ENCODE measurements at places on chromosomes 3 and 15.

DNA sequence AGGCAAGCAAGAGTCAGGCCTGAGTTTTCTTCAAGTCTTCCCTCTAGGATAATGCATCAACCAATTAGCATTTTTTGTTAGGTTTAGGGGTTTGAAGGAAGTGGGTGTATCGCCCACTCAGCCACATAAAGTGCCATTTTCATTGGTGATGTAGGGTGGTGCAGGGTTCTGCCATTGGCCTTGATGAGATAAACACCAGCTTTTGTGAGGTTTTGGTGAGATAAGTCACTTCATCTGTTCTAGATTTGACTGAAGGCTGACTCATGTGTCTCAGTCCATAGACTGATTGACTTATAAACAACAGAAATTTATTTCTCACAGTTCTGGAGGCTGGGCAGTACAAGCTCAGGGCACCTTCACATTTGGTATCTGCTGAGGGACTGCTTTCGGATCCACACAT is 84.5 kb upstream of the C3orf80 start:
- DNase-seq: no peak

GRCh38 chr3:114597012-114597411 is 303.2 kb downstream of the TIGIT start:
- no peak for DNase-seq

GRCh38 chr15:65833501-65834205 is 35.6 kb upstream of the RAB11A start:
- no peak for DNase-seq

DNA sequence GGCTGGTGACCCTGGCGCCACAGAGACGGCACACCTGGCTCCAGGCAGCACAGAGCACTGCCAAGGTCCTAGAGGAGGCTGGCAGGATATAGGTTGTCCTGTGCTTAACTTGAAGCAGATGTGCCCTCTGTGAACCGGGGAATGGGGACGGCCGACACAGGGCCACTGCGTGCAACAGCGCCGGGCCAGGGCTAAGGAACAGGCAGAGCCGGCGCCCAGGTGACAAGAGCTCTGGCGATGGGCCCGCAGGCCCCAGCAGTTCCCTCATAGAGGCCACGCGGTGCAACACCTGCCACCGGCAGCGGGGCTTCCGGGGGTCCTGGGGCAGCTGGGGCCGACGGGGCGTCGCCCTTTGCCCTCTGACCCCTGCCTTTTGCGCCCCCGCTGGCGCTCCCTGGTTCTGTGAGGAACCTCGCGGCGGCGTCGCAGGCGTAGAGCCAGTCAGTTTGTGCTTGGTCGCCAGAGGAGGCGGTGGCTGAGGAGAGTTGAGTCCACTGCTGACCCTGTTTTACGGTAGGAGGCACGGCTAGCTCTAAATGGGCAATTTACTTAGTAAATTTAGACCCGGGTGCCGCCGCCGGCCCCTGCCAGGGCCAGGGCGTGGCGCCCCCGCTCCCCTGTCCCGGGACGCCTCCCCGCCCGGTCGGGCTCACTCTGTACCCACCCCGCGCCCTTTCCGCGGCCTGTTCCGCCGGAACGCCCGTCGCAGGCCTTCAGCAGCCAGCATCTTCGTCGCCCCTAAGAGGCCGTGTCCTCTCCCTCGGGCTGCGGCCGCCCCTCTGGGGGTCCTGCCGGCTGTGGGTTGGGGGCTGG is at the start of gene NPAP1:
TSS of gene NPAP1 (plus strand) at position 444 of the 813 bp plus-strand sequence. CDS start at position 537, 93 bp downstream.
- DNase-seq: no peak

DNA sequence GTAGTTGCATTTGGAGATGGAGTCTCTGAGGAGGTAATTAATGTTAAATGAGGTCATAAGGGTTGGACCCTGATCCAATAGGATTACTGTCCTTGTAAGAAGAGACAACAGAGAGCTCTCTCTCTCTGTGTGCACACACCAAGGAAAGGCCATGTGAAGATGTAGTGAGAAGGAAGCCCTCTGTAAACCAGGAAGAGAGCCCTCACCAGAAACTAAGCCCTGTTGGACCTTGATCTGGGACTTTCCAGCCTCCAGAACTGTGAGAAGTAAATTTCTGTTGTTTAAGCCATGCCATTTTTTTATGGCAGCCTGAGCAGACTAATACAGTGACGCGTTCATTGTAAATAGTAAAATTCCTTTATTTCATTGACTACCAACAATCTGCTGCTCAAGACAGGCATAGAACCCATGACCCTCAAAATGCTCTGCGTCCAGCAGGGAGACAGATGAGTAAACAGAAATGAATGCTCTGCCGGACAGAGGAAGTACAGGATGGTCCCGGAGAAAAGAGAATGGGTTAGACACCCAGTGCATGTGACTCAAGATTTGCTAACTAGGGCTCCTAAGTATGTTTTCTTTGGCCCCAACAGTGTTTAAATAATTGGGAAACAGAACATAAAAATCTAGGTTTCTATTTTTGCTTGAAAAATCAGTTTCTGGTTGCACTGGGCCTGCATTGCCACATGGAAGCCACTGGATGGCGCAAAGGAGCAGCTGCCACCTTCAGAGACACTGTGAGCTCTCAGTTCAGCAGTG is 37.9 kb upstream of the TNFAIP8L3 start:
- DNase-seq: peak; percentile 82

DNA sequence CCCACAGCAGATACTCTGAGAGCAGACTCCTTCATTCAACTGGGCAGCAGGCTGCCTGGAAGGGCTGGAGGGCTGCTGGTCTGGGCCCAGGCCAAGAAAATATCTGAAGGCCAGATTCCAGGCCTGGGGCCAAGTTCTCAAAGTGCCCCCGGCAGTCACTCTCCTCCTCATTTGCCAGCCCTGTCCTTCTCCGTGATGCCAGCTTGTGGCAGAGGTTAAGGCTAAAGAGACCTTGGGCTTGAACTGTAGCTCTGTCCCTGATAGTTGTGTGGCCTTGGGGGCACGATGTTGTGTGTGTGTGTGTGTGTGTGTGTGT is 39.0 kb downstream of the FAM3D start:
- DNase-seq: no peak

GRCh38 chr3:134312873-134313846 is 61.1 kb downstream of the AMOTL2 start:
- no peak for DNase-seq

- no peak for DNase-seq
Observed at GRCh38 chr3:169871129-169871886, 1.6 kb upstream of the LRRC31 start.

GRCh38 chr3:148128136-148128535 is 569.6 kb upstream of the AGTR1 start:
- no peak for DNase-seq

GRCh38 chr15:57237301-57237642 is 139.0 kb upstream of the CGNL1 start:
- DNase-seq: no peak

GRCh38 chr15:89978914-89979313 is 22.2 kb upstream of the ZNF710 start:
- DNase-seq: no peak

DNA sequence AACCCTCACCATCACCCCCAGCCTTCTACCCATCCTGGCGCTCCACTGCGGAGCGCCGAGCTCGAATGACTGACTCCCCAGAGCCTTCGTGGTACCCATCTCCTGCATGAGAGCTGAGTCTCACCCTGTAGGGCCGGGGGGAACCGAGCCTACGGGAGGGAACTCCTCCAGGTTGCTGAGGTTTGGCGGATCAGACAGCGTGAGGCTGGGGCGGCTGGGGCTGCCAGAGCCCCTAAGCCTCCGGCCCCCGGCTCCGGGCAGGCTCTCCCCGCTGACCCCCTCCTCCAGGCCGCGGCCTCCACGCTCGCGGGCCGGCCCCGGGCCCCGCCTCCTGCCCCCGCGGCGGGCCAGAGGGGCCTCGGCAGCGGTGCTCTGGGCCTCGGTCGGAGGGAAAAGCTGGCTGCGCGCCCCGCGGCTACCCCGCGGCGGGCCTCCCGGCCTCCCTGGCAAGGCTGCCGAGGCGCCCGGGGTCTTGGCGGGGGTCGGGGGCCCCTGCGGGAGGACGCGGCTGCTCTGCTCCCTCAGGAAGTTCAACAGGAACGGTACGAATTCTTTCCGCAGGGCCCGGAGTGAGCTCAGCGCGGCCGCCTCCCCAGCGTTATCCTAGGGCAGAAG is 643 bp downstream of the CDAN1 start:
- DNase-seq: no peak

- DNase-seq: no peak
Observed at GRCh38 chr15:78082106-78082742, 4.7 kb upstream of the TBC1D2B start.

GRCh38 chr15:37095770-37096557 is 4.4 kb downstream of the MEIS2 start:
- DNase-seq: no peak

DNA sequence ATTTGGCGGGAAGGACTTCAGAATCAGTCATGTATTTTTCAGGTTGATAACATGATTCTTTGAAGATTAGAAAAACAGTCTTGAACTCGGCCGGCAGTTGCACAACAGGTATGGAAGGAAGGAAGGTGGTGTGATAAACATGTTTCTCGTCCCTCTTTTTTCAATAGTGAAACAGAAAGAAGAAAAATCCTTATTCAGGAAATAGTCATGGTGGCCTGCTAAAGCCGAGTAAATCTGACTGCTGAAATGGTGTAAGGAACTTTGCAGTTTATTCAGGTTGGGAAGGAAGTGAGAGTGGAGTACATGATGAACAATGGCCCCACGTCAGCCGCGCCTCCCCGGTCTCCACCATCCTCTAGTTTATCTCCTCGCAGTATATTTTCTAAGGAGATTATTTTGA is 6.7 kb downstream of the RASGRP1 start:
- DNase-seq: no peak

GRCh38 chr3:16885593-16886302 is 993 bp downstream of the PLCL2 start:
- no peak for DNase-seq

GRCh38 chr3:12187448-12188327 is 29.0 kb upstream of the TIMP4 start:
- no peak for DNase-seq

Data from BJ (cell line).